Stimulated activated CD4-positive, alpha-beta T cell treated with anti-CD3 and anti-CD28 coated beads, TNF-alpha, amount 100 ng/mL, for 4 hours (primary cell): ENCODE measurements at places on chromosomes 3 and 15.

DNA sequence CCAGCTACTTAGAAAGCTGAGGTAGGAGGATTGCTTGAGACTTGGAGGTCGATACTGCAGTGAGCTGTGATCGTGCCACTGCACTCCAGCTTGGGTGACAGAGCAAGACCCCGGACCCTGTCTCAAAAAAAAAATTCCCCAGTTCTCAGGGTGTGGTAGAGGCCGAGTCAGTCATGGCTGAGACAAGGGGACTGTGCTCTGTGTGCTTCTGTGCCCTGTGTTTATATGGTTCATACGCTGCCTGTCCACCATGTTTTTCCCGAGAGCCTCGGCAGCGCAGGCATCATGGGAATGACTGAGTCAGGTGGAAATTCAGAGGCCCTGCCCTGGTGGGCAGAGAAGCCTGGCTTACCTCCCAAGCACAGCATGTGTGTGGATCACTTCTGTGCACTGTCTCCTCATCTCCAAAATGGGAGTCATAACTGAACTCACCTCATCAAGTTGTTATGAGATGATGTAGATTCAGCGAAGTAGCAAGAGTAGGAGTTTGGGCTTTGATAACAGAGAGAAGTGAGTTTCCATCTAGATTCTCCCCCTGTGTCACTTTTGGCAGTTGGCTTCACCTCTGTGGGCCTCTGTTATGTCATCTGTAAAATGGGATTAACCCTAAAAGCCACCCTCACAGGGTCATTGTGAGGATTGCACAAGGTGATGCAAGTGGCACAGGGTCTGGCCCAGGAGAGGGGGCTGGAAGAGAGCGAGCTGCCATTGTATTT is 56.9 kb downstream of the FLNB start:
- DNase-seq: no peak

- DNase-seq: no peak
Observed at GRCh38 chr15:57102858-57103257, 184.4 kb downstream of the TCF12 start.

DNA sequence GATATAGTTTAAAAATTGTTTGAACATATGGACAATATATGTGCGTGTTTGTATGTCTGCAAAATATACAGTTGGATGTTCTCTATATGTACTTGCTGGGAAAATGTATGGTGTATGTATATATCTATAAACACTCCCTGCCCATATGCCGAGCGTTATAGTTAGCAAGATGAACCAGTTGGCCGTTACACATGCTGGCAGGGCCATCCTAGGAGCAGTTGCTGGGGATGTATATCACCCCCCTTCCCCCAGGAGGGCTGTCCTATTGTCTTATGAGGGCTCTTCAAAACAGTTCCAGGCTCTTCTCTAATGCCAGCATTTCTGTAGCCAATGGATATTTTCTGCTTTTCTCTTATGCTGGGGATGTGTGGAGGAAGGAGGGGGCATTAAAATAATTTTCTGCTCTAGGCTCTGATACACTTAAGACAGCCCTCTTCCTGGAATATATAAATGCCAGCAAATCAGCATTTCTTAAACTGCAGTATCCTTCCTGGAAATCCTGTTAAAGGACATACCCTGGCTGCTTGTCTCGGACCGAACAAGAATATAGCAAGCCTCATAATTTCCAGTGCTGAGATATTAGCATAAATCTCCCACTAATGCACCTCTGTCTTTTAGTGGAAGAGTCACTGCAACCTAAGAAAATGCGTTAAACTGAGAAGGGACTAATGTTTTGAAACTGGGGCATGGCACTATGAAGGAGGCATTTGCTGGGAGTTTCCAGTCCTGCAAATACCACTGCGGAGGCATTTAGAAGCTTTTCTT is 134.4 kb downstream of the MDFIC2 start:
- no peak for DNase-seq

DNA sequence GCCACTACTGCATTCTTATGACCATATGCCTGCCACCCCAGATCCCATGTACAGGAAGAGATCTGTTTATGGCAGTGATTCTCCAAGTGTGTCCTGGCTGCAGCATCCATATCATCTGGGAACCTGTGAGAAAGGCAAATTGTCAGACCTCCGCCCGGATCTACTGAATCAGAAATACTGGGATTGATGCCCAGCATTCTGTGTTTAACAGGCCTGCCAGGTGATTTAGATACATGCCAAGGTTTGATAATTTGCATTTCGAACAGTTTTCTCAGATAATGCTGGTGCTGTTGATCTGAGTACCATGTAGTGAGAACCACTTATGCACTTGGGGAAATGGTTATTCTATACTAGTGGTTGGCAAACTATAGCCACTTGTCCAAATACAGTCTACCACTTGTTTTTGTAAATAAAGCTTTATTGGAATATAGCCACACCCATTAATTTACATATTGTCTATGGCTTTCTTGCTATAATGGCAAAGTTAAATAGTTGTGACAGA is 165.4 kb downstream of the SSR3 start:
- DNase-seq: no peak

DNA sequence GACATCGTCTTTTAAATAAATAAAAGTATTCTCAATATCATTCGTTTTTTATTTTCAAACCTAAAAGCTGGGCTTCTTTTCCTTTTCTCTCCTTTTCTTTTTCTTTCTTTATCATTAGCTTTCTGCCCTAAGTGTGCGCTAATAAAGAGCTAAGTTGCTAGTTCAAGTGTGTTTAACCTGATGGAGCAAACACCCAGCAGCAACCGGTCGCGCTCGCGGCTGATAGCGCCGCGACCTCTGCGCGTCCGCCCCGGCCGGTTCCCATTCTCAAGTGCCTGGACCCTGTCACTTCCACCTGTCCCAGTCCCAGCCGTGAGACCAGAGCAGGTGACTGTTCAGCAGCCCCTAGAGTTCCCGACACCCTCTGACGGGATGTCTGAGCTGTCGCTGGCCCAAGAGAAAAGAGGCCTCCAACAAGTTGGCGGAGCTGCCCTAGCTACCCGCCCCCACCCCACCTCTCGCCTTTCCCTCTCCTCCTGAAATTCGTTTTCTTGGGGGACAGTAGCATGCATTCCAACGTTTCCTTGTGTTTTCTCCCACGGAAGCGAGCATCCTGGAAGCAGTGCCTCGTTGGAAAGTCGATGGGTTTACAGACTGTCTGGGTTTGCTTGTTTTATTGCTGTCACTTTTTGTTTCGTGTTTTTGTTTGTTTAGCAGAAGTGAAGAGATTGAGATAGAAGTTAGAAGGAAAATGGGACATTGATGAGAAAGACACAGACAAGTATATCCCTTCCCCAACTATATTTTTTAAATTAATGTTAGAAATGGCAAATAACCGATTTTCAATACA is 3.1 kb upstream of the MECOM start:
- DNase-seq: no peak

GRCh38 chr15:100686021-100686724 is 83.8 kb downstream of the ASB7 start:
- DNase-seq: no peak

GRCh38 chr3:9881441-9881840 is 1.4 kb upstream of the CIDEC start:
- DNase-seq: no peak

DNA sequence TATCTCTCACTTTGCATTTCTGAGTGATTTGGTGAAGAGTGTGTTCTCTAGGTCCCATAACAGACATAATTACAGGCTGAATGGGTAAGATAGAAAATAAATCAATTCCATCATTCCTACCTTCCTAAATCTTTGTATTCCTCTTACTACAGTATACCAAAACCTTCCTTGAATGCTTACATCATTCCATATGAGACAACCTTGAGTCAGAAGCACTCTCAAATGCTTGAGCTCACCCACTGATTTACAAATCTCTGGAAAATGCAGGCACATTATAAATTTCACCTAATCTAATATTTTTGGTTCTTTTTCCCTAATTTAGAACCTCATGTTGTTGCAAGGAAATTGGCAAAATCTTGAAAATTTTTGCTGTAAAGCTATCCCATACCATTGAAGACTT is 239.1 kb downstream of the CBLB start:
- DNase-seq: no peak

- no peak for DNase-seq
Observed at GRCh38 chr3:72141264-72141663, 356.3 kb upstream of the PROK2 start.

- DNase-seq: peak; percentile 17
Observed at GRCh38 chr15:89760303-89761008, 9.4 kb upstream of the MESP1 start.

DNA sequence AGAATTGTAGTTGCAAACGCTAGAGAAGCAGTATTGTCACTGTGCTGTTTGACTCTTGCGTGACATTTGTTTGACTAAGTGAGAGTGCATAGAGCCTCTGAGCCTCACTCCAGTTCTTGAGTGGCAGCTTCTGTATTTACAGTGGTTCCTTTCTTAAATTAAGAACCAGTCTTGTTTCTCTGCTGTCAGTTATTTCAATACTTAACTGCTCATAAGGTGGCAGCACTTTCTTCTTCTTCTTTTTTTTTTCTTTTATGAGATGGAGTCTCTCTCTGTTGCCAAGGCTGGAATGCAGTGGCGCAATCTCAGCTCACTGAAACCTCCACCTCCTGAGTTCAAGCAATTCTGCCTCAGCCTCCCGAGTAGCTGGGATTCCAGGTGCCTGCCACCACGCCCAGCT is 372.1 kb downstream of the LPP start:
- no peak for DNase-seq

- DNase-seq: no peak
Observed at GRCh38 chr3:183554377-183554776, 1.1 kb downstream of the KLHL6 start.

DNA sequence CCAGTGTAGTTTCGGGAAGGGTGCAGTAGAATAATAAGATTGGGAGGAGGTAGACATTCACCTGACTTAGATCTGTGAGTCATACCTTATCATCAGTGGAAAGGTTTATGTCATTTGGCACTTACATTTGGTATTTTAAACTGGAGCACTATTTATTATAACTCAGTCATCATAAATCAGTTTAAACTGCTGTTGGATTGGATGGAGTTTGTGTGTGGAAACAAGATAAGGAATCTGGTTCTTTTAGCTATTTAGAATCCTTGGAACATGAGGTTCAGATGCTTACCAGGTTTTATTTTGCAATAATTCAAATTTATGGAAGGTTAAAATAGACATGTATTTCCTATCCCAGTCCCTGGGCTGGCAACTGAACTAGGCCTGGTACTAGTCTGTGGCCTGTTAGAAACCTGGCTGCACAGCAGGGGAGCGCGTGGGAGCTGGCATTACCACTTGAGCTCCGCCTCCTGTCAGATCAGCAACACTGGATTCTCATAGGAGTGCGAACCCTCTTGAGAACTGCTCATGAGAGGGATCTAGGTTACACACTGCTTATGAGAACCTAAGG is 34.5 kb downstream of the ZFAND6 start:
- DNase-seq: no peak

GRCh38 chr15:31471731-31472430 is 145.2 kb downstream of the KLF13 start:
- no peak for DNase-seq

GRCh38 chr3:186719945-186720739 is 3.0 kb downstream of the KNG1 start:
- no peak for DNase-seq

- DNase-seq: no peak
Observed at GRCh38 chr3:72080095-72080494, 295.1 kb upstream of the PROK2 start.

- DNase-seq: no peak
Observed at GRCh38 chr3:49397470-49397869, 14.3 kb downstream of the RHOA start.

GRCh38 chr3:4983739-4984510 is 4.7 kb downstream of the BHLHE40 start:
- peak; percentile 49 for DNase-seq

DNA sequence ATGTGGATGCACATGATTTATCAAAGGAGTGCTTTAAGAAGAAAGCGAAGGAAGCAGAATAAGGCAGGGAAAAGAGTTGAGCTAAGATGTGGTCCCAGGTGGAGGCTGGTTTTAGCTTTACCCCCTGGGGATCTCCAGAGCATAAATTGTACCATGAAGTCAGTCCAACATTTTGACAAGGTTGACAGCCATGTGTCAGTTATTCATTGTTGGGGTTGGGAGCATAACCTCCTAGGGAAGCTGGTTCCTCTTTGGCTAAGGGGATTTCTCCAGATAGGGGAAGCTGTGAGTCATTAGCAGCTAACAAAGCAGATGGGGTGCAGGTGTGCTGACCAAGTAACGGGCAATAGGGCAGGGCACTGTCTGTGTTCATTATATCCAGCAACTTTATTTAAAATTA is 123.7 kb upstream of the IGSF10 start:
- no peak for DNase-seq

DNA sequence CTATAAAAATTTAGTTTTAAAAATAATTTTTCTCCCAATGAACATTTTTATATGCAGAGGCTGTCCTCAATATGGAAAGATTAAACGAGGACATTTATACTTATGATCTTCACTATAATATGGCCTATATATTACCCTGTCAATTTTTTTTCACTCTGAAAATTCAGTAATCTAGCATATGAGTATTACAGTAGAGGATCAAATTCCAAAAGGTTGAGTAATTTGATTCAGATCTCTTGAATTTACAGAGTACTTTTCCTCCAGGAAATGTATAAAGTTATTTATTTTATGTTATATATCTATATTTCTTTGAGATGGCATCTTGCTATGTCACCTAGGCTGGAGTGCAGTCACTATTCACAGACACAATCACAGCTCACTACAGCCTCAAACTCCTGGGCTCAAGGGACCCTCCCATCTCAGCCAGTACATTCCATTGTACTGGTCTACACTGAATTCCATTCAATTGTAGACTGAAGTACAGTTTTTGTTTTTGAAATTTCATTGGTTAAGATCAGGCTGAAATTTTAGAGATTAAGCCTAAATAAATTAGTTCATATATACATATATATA is 16.3 kb upstream of the TRPM7 start:
- no peak for DNase-seq
